IPS DF 6.9 (cell line): ENCODE measurements at places on chromosomes 5 and 9.

GRCh38 chr5:144247131-144247530, 76.5 kb downstream of the KCTD16 start:
- no peaks in the 10 kb centered on the region for H3K27me3 ChIP-seq
- no peak for DNase-seq
- H3K27ac ChIP-seq: no peak overlapping the region
- no peak overlapping the region for H3K4me3 ChIP-seq
- no peaks in the 10 kb centered on the region for H3K36me3 ChIP-seq
- peaks cover 4% of the 10 kb centered on the region for H3K4me1 ChIP-seq

DNA sequence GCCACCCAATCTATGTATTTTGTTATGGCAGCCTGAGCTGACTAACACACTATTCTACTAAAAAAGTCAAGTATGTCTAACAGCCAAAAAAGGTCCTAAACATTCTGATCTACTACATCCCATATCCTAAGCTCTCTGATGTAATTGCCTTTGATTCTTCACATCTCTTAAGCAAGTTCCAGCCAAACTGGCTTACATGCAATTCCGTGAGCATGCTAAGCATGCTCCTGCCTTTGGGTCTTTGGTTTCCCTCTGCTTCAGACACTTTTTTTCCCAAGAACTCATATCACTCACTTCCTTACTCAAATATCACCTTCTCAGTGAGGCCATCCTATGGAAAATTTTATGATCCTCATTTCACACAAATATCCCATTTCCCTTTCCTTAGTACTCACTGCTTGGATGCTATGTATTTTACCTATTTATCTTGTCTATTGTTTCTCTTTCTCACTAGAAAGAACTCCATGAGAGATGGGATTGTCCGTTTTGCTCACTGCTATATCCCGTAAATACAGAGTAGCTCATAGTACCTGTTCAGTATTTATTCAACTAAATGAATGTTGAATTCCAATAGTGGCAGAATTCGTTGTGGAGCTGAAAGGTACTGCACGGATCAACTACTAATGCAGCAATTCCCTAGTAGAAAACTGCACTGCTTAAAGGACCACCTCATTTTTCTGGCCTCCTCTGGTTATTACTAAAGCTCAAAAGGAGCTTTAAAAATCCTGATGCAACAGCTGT, 2.3 kb upstream of the SLC12A2 start:
- no peaks in the 10 kb centered on the region for H3K36me3 ChIP-seq
- no peak for DNase-seq
- no peak overlapping the region for H3K27ac ChIP-seq

DNA sequence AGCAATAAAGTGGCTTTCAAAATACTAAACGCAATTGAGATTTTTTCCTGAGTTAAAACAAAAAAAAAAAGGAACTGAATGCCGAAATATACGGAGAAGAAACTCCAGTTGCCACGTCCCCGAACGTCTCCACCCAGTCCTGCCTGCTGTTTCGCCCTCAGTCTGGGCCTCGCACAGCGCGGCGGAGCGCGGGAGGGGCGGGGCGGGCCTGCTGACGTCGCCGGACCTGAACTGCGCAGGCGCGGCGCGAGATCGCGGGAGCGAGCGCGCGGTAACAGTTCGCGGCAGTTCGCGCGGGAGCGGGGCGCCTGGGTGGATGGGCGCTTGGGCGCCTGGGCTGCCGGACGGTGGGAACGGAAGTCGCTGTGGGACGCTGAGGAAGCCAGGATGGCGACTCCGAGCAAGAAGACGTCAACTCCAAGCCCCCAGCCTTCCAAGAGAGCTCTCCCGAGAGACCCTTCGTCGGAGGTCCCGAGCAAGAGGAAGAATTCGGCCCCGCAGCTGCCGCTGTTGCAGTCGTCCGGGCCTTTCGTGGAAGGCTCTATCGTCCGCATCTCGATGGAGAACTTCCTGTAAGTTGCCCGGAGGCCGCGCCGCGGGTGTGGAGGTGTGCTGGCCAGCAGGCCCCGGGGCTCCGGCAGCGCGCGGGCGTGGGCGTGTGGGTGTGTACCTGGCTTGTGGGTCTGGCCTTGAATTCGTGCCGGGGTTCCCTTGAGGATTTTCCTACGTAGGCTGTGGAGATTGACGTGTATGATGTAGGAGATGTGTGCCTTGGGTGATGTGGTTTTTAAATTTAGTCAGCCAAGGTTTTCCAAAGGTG, at the start of gene SMC5:
SMC5 (plus strand) TSS at position 287 of the 820 bp plus-strand sequence; CDS start at position 388, 101 bp downstream.
- no peaks in the 10 kb centered on the region for H3K4me1 ChIP-seq
- no peaks in the 10 kb centered on the region for H3K36me3 ChIP-seq
- DNase-seq: peak; percentile 74
- H3K27me3 ChIP-seq: no peaks in the 10 kb centered on the region

DNA sequence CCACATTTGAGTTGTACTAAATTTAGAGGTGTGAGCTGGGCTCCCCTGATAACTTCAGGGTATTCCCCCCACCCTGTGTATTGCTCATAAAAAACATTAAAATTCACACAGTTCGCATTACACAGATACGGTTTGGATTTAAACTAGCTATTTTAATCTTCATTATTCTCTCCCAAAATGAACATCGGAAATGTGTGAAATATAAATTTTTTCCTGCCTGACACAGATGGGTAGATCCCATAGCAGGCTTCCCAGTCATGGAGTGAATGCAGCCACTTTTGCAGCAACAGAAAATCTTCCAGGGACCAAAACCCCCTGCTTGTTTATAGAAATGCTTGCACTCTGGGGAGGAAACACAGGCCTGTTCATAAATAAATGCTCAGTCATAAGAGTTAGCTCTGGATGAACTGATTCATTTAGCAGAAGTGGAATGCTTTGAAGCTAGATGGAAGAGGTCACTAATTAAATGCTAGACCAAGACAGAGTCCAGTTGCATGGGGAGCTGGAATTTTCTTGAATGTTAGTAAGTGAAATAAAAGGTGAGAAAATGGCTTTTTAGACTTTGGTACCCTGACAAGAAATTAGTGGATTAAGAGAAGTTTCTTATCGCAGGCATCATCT, 115.6 kb downstream of the PDE8B start:
- no peak for DNase-seq
- H3K4me1 ChIP-seq: peaks cover 3% of the 10 kb centered on the region
- no peaks in the 10 kb centered on the region for H3K27me3 ChIP-seq
- H3K27ac ChIP-seq: no peak overlapping the region
- no peaks in the 10 kb centered on the region for H3K36me3 ChIP-seq

DNA sequence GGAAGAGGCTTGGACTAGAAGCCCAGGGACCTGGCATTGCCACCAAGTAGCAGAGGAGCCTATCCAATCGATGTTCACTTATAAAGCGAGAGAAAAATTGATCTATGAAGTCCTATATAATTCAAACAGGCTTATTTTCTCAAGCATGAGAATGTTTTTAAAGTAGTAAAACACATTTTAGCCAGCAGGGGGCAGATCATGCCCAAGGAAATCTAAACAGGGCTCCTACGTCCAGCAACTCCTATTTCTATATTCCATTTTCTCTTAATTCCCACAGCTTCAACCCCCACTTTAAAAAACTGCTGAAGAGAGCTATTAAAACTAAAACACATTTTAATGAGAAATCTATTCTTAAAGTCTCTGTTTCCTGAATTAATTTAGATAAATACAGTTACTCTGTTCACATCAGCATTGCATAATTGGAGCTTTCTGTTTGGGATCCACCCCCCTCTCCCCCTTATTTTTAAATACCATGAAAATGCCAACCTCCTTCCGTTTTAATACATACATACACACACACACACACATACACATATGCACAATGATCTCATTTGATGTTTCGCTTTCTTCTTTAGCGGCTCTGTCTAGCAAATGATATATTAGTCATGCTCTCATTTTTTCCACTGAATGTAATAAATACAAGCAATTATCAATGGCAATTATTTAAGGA, 144.9 kb downstream of the MYO10 start:
- no peaks in the 10 kb centered on the region for H3K4me1 ChIP-seq
- DNase-seq: no peak
- no peaks in the 10 kb centered on the region for H3K27me3 ChIP-seq
- H3K27ac ChIP-seq: no peak overlapping the region

DNA sequence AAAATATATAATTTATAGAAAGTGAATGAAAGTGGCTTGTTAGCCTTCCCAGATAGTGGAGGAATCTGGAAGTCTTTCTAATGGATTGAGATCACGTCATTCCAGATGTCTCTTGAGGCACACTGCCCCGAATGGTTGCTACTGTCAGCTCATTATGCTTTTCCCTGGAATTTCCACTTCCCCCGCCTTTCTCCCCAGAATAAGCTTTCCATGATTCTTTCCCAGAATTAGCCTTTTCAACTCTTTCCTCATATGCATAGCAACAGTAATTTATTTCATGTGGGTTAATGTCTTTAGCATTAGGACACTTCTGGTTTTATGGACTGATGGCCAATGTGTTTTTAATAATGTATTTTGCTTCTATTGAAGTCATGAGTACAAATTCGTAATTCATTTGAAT, 81.5 kb downstream of the PALM2AKAP2 start:
- H3K4me1 ChIP-seq: no peaks in the 10 kb centered on the region
- no peaks in the 10 kb centered on the region for H3K27me3 ChIP-seq
- H3K4me3 ChIP-seq: no peak overlapping the region
- no peak overlapping the region for H3K27ac ChIP-seq
- no peaks in the 10 kb centered on the region for H3K36me3 ChIP-seq
- DNase-seq: no peak

- H3K27ac ChIP-seq: no peak overlapping the region
- no peaks in the 10 kb centered on the region for H3K27me3 ChIP-seq
- H3K4me1 ChIP-seq: no peaks in the 10 kb centered on the region; the same call in 1 of the 2 replicates
- no peak for DNase-seq
- no peaks in the 10 kb centered on the region for H3K36me3 ChIP-seq
- H3K4me3 ChIP-seq: no peak overlapping the region
Measured at GRCh38 chr9:111832449-111832848, 37.7 kb upstream of the SHOC1 start.

DNA sequence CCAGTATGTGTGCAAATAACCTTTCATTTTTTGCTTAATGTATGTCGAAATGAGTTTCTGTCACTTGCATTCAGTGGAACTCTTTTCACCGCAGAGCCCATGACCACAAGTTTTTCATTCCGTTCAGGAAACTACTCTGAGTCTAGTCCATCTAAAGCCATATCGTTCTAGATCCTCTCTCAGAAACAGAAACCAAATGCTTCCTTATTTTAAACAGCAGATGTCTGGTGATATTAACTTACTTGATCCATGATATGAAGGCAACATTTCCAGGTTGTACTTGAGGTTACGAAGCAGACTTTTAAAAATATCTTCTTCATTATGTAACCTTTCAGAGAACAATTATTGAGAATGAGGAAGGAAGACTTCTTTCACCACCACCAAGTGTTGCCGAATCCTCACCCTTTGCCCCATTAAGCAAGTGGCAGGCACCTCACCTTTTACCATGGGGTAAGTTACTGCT, 72.4 kb upstream of the GNAQ start:
- H3K36me3 ChIP-seq: no peaks in the 10 kb centered on the region
- no peaks in the 10 kb centered on the region for H3K27me3 ChIP-seq

- no peaks in the 10 kb centered on the region for H3K27me3 ChIP-seq
- H3K36me3 ChIP-seq: no peaks in the 10 kb centered on the region
- H3K27ac ChIP-seq: no peak overlapping the region
- no peak for DNase-seq
- H3K4me1 ChIP-seq: peaks cover 6% of the 10 kb centered on the region
Measured at GRCh38 chr9:89751079-89751825, 146.4 kb downstream of the GADD45G start.

DNA sequence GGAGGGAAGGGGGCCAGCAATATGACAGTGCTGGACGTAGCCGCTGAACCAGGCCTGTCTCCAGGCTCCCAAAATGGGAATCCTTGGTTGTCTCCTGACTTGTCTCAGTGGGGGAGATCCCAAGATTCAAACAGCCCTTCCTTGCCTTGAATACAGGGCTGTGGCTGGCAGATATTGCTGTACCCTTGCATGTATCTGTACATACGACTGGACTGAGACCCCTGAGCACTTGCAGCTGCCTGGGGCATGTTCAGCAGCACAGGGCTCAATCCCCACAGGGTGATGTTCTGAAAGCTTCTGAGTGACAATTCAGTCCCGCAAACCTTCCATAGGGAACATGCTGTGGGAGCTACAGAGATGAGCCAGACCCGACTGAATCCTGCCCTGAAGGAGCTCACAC, 13.3 kb downstream of the OR13J1 start:
- H3K36me3 ChIP-seq: peaks cover 4% of the 10 kb centered on the region; the same call in 1 of the 2 replicates
- H3K4me1 ChIP-seq: no peaks in the 10 kb centered on the region
- H3K4me3 ChIP-seq: no peak overlapping the region
- no peak for DNase-seq

- no peak for DNase-seq
- no peaks in the 10 kb centered on the region for H3K4me1 ChIP-seq
- H3K27me3 ChIP-seq: no peaks in the 10 kb centered on the region
- H3K36me3 ChIP-seq: no peaks in the 10 kb centered on the region
Measured at GRCh38 chr5:162543437-162543836, 475.9 kb downstream of the GABRG2 start.

- no peaks in the 10 kb centered on the region for H3K36me3 ChIP-seq
- no peak overlapping the region for H3K4me3 ChIP-seq
- H3K27me3 ChIP-seq: no peaks in the 10 kb centered on the region
- no peak for DNase-seq
Measured at GRCh38 chr9:2125906-2126305, 110.8 kb downstream of the SMARCA2 start.

DNA sequence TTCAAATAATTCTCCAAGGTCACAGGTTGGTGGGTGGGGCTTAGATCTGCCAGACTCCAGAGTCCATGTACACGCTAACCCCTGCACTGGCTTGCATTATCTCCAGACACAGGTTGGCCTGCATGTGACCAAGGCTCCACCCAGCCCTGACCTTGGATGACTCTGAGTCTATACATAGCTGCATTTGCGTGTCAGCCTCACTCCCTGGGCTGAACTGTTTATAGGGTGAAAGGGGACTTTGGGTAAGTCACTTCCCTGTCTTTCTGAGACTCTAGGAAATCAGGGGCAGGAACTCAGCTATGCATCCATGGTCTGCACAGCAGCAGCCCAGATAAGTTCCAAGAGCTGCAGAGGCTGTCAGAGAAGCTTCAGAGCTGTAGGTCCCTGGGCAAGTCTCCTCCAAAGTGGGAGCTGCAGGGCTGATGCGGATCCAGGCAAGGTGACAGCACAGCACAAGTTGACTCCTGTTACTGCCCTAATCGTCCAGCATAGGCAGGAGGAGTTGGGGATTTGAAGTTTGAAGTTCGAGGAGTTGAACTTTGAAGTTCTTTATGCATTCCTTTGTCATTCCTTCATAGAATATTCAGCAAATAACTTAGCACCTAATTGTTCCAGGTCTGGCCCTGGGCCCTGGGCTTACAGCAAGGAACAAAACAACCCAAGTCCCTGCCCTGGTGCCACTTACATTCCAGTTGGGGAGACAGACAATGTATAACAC, 53.4 kb downstream of the SLC22A5 start:
- no peaks in the 10 kb centered on the region for H3K4me1 ChIP-seq
- H3K27me3 ChIP-seq: no peaks in the 10 kb centered on the region
- no peak for DNase-seq
- H3K4me3 ChIP-seq: no peak overlapping the region
- H3K36me3 ChIP-seq: no peaks in the 10 kb centered on the region
- no peak overlapping the region for H3K27ac ChIP-seq
